Epithelial cell of prostate (primary cell): ENCODE measurements at places on chromosomes 13 and 19.

- DNase-seq: no peak
Observed at GRCh38 chr13:23871616-23872220, 17.5 kb downstream of the MIPEP start.

DNA sequence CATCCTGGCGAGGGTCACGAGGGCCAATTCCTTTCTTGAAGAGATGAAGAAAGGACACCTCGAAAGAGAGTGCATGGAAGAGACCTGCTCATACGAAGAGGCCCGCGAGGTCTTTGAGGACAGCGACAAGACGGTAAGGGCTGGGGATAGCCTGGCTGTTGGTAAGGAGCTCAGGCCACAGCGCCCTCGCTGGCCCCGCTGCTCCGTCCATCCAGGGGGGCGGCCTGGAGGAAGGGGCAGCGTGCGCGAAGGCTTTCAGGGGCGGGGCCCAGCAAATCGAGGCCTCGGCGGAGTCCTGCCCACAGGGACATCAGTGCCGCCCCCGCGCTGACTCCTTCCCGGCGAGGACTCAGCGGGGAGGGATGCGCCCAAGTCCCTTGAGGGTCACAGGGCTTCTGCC lies 6.9 kb downstream of the F10 start:
- no peak for DNase-seq

- DNase-seq: no peak
Observed at GRCh38 chr13:99501848-99502301, 603 bp downstream of the TM9SF2 start.

DNA sequence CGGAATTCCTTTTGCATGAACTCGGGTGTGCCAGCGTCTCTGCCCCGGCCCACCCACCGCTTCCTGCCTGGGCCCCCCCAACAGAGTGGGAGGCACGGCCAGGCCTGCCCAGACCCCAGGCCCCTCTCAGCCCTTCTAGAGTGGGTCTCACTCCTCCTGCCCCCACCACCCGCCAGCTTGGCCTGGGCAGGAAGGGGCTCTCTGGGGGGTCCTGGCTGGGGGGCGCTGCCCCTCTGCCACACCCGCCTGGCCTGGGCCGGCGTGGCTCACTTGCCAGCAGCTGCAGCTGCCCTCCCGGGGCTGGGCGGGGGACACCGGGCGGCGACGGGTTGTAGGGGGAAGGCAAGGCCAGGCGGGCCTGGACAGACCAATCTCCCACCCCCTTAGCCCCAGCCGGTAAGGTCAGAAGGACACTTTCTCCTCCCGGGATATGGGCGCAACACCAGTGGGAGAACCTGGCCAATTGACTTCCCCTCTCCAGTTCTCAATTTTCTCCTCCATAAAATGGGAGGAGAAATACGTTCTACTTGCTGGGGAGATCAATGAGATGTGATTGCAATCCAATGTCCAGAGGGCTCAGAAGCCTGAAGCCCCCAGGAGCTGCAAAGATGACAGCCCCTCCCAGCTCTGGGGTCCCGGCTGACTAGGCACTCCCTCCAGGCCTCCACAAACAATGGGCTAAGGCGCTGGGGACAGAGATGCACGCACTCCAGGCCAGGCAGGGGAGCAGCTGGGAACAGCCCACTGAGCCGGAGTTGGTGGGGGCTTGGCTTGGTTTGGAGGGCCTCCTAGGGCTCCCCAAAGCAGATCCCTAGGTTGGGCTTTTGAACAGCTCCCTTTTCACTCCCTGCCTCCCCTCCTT lies 2.4 kb downstream of the CRLF1 start:
- DNase-seq: no peak

GRCh38 chr19:4390567-4391305 lies 9.6 kb downstream of the SH3GL1 start:
- DNase-seq: no peak

GRCh38 chr19:48926909-48927308 lies 6.6 kb upstream of the DHDH start:
- peak; percentile 100 for DNase-seq
